Chondrocyte (in vitro differentiated cells): ENCODE measurements at places on chromosomes 3 and 15.

DNA sequence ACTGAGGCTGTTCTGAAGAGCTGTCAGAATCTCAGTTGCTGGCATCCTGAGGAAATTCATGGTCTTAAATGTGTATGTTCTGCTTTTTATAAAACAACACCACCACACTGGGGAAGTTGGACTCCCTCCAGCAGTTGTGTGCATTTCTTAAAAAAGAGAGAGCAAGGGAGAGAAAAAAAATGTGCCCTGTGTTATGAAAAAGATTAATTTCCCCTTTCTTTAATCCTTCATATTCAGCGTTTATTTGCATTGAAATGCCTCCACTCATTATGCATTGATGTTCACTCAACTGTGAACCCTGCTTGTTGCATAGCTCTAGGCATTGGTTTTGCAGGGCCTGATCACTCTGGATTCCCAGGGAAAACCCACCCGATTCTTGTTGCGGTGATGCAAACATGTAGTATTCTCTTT lies 4.4 kb upstream of the ZNF609 start:
- H3K27me3 ChIP-seq: no peaks in the 10 kb centered on the region
- peaks cover 6% of the 10 kb centered on the region for H3K36me3 ChIP-seq
- H3K4me3 ChIP-seq: no peak overlapping the region
- peaks cover 37% of the 10 kb centered on the region for H3K4me1 ChIP-seq

DNA sequence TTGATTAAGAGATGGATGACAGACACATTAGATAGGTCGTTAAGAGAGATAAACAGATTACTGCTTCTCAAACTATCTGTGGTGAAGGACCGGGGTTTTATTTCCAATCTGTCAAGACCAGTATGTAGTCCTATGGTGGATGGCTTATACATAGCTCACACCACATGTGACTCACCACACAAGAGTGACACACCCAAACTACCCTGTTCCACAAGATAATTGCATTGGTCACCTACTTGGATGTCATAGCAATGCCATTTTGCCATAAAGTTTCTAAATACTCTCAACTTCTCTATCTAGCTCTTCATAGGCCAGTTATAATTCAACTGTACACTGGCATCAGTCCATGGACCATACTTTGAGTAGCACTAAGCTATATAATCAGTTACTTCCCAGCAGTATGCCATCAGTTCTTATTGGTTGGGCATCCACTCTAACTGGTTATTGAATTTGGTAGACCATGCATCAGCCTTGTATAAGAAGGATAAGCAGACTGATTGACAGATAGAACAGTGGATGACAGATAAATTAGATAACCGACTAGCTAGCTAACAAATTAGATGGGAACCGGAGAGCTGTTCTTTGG lies 11.6 kb downstream of the WWTR1 start:
- no peak overlapping the region for H3K27ac ChIP-seq
- H3K4me3 ChIP-seq: no peak overlapping the region
- no peak for DNase-seq
- H3K4me1 ChIP-seq: peaks cover 70% of the 10 kb centered on the region

GRCh38 chr3:127409421-127410136 lies 121.7 kb upstream of the PRR20G start:
- peaks cover 29% of the 10 kb centered on the region for H3K27me3 ChIP-seq
- no peak overlapping the region for H3K4me3 ChIP-seq
- H3K4me1 ChIP-seq: no peaks in the 10 kb centered on the region
- peak; percentile 55 for DNase-seq
- H3K36me3 ChIP-seq: peaks cover 2% of the 10 kb centered on the region

- DNase-seq: no peak
- H3K4me1 ChIP-seq: peaks cover 31% of the 10 kb centered on the region
- no peak overlapping the region for H3K4me3 ChIP-seq
- H3K36me3 ChIP-seq: peaks cover 10% of the 10 kb centered on the region
- H3K27ac ChIP-seq: no peak overlapping the region
- no peaks in the 10 kb centered on the region for H3K27me3 ChIP-seq
These were observed 22.5 kb downstream of the GLB1 start for GRCh38 chr3:33074217-33075067.

- no peak overlapping the region for H3K27ac ChIP-seq
- no peak overlapping the region for H3K4me3 ChIP-seq
- no peaks in the 10 kb centered on the region for H3K4me1 ChIP-seq
- H3K36me3 ChIP-seq: no peaks in the 10 kb centered on the region
- peaks cover 8% of the 10 kb centered on the region for H3K27me3 ChIP-seq
These were observed 19.8 kb upstream of the ARNT2 start for GRCh38 chr15:80384432-80384831.

DNA sequence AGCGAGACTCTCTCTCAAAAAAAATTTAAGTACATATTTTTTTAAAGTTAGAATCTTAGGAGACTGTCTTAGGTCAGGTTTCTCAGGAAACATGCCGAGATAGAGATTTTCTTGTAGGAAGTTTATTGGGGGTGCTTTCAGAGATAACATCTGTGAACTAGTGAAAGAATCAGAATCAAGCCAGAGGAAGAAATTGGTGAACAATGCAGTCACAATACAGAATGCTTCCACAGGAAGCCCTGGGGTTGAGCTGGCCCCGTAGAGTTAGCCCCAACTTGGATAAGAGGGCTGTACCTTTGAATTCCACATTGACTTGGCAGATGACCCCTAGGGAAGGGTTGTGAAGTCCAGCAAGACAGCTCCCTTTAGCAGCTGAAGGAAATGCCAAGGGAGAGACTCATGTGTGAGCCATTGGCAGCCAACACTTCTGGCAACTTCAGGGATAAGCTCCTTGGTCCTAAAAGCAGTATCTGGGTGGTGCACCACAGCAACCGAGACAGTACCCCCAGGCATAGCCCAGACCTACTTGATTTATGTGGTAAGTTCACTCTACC lies 7.1 kb upstream of the PLCB2 start:
- H3K27me3 ChIP-seq: peaks cover 3% of the 10 kb centered on the region
- peaks cover 27% of the 10 kb centered on the region for H3K4me1 ChIP-seq
- H3K4me3 ChIP-seq: no peak overlapping the region
- DNase-seq: no peak
- no peaks in the 10 kb centered on the region for H3K36me3 ChIP-seq

DNA sequence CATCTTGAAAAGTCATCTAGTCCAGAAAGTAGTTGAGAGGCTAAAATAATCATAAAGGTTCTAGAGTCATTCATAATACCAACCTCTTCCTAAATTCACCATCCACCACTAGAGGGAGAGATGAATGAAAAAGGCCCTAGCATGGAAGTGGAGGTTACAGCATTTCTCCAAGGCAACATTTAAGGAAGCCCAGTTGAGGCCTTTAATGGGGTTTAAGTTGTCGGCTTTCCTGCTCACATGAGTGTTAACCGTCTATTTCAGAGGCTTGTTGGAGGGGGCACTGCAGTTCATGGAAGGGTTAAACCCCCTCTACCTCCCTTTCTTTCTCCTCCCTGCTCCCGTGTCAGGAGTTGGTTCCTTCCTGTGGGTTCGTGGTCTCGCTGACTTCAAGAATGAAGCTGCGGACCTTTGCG lies 3.8 kb upstream of the SLCO3A1 start:
- DNase-seq: no peak
- peaks cover 8% of the 10 kb centered on the region for H3K4me1 ChIP-seq
- no peak overlapping the region for H3K4me3 ChIP-seq
- H3K36me3 ChIP-seq: peaks cover 1% of the 10 kb centered on the region
- no peak overlapping the region for H3K27ac ChIP-seq
- peaks cover 26% of the 10 kb centered on the region for H3K27me3 ChIP-seq

DNA sequence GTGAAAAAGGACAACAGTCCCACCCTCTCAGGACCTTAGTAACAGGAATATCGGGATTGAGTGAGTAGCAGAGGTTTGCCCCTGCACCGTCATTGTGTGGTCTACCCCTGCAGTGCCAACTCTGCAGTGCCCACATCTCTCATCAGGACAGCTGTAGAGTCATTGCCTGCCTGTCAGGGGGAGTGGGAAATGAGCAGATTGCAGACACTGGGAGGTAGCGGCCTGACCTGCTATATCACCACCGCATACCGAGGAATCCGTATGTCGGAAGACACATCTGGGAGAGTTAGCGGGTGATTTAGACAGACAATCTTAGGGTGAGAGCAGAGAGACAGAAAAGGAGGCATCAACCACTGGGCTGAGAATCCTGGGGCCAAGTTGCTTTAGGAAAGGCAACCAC lies 218.1 kb downstream of the EPHB1 start:
- no peak overlapping the region for H3K4me3 ChIP-seq
- H3K36me3 ChIP-seq: no peaks in the 10 kb centered on the region
- H3K27ac ChIP-seq: no peak overlapping the region
- no peaks in the 10 kb centered on the region for H3K4me1 ChIP-seq
- DNase-seq: no peak

DNA sequence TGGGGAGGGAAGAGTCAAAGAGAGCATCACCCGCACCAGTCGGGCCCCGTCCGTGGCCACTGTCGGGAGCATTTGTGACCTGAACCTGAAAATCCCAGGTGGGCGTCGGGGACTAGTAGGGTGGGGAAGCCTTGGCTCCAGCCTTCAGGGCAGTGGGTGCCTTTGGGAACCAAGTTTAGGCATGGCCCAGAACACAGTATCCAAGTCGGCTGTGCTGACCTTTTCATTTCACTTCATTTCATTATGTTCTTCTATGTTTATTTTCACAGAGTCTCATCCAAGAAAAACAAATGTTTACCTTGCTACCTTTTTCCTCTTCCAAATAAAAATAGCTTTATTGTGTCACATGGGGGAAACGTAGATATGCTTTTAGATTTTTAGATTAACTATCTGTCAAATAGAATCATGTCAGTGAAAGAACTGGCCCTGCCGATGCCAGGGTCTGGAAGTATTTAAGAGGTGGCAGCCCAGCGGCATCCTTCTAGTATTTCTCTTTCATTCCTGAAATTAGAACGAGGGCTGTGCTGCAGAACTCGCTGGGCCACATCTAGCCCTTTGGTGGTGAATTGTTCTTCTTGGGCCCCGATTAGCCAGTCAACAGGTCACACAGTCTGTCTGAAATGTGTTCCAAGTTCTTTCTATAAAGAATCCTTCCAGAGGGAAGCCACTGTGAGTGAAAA lies 60.5 kb downstream of the DNASE1L3 start:
- H3K27ac ChIP-seq: no peak overlapping the region
- no peak overlapping the region for H3K4me3 ChIP-seq
- H3K27me3 ChIP-seq: no peaks in the 10 kb centered on the region

DNA sequence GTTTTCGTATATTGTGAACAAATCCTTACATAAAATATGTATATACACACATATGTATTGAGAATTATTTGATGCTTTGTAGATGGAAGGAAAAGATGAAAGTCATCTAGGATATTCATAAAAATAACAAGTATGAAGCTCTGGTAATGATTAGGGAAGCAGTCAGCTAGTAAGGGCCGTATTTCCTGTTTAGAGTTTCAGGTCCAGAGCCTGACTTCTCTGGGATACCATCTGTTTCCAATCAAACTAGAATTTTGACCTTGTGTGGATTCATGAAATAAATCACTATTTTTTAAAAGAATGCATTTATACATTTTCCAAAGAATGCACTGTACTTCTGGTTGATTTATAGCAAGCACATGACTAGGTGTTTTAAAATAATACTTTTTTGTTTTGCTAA lies 156.1 kb upstream of the CGNL1 start:
- H3K4me1 ChIP-seq: peaks cover 91% of the 10 kb centered on the region
- no peaks in the 10 kb centered on the region for H3K27me3 ChIP-seq
- H3K36me3 ChIP-seq: no peaks in the 10 kb centered on the region
- peak overlapping the region; percentile 52 for H3K4me3 ChIP-seq
- peak overlapping the region; percentile 88 for H3K27ac ChIP-seq

DNA sequence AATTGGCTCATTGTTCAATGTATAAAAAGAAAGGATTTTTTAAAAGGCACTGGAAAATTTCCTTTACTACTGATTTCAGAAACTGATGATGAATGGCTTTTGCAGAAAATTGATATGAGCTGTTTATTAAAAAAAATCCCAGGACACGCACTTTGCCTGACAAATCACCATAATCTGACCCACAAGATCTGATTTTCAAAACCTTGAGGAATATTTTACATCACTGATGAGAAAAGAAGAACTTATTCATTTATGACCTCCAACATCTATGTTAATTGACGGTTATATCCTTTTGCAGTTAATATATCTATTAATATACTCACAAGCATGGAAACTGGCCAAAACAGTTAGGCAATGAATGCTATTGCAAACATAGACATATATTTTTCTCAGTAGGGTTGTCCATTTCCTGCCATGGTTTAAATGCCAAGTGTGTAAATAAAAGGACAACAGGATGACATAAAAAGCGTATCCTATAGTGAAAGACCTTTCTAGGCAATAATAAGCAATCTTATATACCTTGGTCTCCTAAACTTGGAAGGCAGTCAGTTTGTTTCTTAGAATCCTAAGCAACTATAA lies 109.7 kb upstream of the SLC7A14 start:
- H3K36me3 ChIP-seq: no peaks in the 10 kb centered on the region
- no peak overlapping the region for H3K27ac ChIP-seq
- no peak for DNase-seq
- no peaks in the 10 kb centered on the region for H3K27me3 ChIP-seq
- no peak overlapping the region for H3K4me3 ChIP-seq

DNA sequence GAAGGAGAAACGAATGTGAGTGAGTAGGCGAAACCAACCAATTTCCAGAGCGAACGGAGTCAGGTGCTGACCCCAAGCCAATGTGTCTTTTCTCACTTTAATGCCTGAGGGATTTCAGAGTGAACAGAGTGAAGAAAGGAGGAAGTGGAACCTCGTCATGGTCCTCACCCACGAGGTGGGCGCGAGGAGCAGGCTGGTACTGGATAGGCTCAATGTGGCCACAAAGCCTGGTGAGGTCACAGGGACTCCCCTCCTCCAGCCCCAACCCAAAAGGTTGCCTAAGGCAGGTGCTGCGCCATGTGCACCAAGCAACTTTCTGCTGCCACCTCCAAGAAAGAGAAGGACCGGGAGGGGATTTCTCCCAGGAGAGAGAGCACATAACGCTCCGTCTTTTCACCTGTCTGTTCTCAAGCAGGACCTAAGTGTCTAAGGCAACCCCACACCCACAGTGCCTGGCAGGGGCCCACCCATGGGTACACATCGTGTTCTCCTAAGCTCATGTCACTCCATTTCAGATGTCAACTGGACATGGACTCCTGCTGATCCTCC lies 3.8 kb downstream of the NRROS start:
- no peak overlapping the region for H3K4me3 ChIP-seq
- peaks cover 27% of the 10 kb centered on the region for H3K27me3 ChIP-seq
- H3K36me3 ChIP-seq: no peaks in the 10 kb centered on the region

- no peak overlapping the region for H3K4me3 ChIP-seq
- peaks cover 63% of the 10 kb centered on the region for H3K4me1 ChIP-seq
- H3K27ac ChIP-seq: no peak overlapping the region
- peaks cover 5% of the 10 kb centered on the region for H3K27me3 ChIP-seq
These were observed 56.4 kb upstream of the TLE3 start for GRCh38 chr15:70153921-70154717.

DNA sequence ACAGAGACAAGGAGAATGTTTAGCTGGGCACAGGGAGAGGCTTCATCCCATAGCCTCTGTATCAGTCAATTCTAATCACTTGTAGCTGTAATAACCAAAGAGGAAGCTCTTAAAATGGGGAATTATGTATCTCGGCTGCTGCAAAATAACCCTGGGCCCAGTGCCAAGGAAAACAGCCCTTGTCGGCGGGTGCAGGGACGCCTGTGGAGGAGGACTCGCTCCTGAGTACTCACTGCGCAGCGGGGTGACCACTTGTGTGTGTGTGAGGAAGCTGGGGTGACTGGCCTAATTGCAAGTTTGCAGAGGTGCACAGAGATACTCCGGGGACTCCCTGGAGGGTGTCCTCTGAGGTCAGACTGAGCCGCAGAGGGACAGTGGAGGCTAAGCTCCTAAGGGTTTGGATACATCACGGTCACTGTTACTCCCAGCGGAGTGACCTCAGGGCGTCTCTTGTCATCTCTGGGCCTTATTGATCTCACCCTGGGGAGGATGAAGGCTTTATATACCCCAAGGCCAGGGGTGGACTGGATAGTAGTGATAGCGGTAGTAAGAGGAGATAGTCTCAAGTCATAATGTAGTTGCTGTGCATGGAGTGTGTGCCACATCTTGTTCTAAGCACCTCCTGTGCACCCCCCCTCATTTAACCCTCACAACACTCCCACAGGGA lies 37.2 kb downstream of the SLC6A6 start:
- peaks cover 36% of the 10 kb centered on the region for H3K4me1 ChIP-seq
- H3K4me3 ChIP-seq: no peak overlapping the region
- peak overlapping the region; percentile 23 for H3K27ac ChIP-seq
- no peaks in the 10 kb centered on the region for H3K27me3 ChIP-seq
